Dermis microvascular lymphatic vessel endothelial cell (primary cell): ENCODE measurements at places on chromosomes 4 and X.

- no peak for DNase-seq
Observed at GRCh38 chr4:108270466-108271450, 102.0 kb upstream of the LEF1 start.

DNA sequence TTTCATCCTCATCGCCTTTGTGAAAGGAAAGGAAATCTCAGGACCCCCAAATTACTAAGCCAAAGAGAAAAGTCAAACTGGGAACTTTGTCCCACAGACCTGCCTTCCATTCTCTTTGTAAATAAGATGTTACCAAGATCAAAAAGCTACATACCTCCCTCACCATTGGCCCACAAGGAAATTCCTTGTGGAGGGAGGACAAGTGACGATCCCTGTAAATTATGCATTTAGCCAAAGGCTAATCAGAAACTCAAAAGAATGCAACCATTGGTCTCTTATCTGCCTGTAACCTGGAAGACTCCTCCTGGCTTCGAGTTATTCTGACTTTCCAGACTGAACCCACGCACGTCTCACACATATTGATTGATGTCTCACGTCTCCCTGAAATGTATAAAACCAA lies 70.3 kb downstream of the SHOX start:
- no peak for DNase-seq

GRCh38 chrX:25207803-25208475 lies 192.2 kb upstream of the ARX start:
- DNase-seq, result no peak

DNA sequence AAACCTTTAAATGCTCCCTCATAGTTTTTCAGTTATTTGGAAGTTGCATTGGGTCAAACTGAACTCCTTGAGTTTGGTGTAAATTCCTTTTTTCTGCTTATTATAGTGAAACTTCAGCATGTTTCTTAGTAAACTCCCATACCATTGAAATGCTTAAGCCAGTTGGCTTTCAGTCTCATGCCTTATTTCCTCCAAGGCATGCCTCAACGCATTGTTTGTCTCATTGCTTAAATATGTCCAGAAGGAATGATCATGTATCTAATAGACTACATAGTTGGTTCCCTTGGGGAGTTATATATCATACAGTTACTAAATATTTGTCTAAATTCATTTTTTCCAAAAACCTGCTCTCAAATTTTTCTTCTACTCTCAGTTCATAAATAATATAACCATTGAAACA lies 114.0 kb downstream of the STOX2 start:
- DNase-seq, result no peak

DNA sequence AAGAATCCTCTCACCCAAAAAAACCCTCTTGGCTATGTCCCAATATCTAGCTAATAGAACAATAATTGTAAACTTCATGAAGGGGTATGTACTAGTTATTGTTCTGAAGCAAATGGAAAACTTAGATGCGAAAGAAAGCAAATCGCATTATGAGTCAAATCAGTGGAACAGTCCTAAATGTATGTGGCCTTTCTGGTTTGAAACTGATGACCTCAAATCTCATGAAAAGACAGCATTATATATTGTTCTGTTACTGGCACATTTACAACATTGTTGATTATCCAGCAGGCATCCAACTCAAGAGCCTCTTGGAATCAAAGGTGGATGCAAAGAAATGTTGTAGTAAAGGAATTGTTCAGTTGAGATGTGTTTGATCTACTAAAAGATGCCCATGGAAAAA lies 34.7 kb downstream of the CSN3 start:
- no peak for DNase-seq

DNA sequence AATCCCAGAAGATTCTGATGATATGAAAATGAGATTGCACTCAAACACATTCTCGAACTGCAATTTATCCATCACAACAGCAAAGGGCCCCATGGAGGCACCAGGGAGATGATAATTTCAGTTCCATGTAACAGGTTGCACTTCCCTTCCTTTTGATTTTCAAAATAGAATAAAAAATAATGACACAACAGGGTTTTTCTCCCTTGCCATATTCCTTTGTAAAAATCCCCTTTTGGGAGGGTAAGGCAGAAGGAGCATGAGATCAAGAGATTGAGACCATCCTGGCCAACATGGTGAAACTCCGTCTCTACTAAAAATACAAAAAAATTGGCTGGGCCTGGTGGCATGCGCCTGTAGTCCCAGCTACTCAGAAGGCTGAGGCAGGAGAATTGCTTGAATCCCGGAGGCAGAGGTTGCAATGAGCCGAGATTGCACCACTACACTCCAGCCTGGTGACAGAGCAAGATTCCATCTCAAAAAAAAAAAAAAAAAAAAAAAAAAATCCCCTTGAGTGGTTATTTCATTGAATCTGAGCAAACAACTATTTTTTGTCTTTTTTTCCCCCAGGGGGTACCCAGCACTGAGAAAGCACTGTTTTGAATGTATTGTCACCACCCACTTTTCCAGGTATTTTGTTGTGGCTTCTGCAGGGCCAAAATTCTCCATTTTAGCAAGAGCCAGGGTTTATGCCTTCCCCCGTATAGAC lies 26.7 kb downstream of the TBC1D9 start:
- DNase-seq, result no peak

DNA sequence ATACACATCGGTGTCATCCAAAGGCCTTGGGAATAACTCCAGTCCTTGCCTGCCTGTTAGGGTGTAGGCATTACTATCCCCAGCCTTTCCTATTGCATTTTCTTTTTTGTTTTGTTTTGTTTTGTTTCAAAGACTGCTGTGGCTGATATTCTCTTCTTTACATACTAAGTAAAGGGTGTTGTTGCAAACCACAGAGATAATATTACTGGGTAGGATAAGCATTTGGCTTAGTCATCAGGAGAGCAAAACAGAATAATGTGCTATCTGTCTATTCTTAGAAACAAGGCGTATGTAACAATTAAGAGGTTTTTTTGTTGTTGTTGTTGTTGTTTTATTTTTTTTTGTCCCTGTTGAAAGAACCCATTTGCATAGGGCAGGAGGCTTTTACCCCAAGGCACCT lies 41.8 kb downstream of the UGT2B28 start:
- no peak for DNase-seq

GRCh38 chrX:70979136-70979762 lies 48.4 kb upstream of the SLC7A3 start:
- no peak for DNase-seq

DNA sequence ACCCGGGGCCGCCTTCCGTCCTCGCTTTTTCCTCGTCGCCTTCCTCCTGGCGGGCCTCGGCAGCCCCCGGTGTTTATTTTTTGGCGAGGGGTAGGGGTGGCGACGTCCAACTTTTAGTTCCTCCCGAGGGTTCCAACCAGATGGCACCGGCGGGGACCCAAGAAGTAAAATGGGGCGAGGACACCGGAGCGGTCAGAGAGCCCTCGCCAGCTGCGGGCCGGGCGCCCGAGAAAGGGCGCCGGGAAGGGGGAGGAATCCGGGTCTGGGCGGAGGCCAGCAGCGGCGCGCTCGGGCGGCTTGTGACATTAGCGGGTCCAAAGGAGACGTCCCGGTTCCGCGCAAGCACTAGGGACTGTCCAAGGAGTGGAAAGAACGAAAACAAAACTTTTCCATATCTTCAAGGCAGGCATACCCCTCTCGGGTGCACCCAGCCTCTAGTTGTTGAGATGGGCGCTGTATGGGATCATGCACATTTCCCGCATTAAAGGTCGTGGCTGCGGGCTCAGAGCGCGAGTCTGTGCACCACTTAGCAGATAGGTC lies 691 bp upstream of the USP46 start:
- no peak for DNase-seq

DNA sequence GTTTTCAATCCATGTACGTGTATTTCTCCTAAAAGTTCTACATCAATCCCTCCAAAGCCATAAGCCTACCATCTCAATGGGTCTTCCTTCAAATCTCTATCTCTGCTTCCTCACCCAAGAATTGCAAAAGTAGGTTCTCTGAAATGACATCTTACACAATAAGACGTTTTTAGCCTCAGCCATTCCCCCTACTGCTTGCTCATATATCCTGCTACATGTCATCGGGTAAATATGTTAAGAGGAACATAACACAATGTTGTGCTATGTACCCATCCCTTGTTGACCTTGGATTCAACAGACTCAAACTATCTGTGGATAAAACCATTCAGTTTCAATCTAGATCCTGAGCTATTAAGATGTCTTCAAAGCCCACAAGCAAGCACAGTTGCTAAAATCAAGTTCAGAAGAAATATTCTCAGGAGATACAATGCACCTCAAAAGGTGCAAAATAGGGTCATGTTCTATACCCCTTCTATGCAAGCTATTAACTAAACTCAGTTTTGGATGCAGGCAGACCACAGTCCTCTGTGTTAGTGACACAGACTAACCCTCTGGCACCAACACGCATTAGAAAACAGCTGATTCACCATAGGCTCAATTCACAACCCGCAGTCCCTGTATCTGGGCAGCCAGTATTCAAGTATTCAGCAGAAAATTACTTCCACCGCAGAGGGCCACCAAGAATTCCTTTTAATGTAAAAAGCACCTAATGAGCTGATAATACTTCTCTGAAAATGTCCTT lies 56.8 kb downstream of the CD99L2 start:
- DNase-seq, result no peak

- DNase-seq, result peak; percentile 29
Observed at GRCh38 chrX:23493941-23494374, 159.3 kb downstream of the PTCHD1 start.

DNA sequence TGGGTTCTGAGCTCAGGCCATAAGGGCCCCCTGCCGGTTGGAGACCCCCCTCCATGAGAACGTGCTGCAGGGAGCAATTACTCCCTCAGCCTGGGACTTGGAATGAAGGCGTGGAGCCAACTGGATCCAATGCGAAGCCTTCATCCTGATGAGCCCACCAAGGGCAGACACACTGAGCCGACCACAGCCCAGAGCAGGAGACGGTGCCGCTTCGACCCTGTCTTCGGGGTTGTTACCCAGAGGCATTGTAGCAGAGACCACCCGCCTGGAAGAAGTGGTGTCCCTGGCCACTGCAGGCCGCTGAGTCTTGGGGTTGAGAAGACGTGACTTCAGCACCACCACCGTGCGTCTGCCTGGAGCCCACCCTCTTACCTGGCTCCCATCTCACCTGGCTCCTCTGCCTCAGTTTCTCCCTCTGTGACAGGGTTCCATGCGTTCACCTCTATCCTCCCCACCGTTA lies 7.0 kb upstream of the NKX1-1 start:
- no peak for DNase-seq

GRCh38 chr4:83125738-83126141 lies 11.2 kb upstream of the PLAC8 start:
- DNase-seq, result no peak

DNA sequence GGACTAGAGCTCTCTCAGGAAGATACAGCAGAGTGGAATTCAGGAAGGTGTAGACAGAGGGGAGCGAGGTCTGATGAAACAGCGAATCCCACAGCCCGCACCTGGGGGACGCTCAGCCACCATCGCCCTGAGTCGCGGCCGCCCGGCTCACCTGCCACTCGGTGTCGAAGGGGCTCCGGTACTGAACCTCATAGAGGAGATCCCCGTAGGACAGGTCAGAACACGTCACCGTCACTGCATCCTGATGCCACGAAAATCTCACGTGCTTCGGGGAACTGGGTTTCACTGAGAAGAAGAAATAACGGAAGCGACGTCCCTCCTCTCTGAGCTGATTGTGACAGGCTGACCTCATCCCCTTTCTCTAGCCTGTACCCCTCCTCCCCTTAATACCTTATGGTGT lies 10.2 kb downstream of the CRLF2 start:
- no peak for DNase-seq

DNA sequence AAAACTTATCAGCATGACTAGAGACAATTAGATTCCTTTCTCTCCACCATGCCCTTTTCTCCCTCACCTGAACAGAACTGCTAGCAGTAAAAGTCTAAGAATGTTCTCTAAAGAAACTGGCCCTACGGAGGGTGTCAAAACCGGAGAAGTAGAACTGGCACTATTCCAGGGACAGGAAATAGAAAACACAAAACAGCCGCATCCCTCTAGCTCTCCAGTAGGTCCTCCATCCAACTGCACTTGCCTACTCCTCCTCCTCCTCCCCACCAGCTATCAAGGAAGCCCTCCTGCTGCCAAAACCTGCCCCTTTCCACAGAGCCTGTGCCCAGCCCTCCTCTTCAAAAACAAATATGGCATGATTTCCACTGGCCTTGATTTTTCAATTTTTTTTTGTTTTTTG lies 28.4 kb downstream of the FUNDC1 start:
- DNase-seq, result no peak

DNA sequence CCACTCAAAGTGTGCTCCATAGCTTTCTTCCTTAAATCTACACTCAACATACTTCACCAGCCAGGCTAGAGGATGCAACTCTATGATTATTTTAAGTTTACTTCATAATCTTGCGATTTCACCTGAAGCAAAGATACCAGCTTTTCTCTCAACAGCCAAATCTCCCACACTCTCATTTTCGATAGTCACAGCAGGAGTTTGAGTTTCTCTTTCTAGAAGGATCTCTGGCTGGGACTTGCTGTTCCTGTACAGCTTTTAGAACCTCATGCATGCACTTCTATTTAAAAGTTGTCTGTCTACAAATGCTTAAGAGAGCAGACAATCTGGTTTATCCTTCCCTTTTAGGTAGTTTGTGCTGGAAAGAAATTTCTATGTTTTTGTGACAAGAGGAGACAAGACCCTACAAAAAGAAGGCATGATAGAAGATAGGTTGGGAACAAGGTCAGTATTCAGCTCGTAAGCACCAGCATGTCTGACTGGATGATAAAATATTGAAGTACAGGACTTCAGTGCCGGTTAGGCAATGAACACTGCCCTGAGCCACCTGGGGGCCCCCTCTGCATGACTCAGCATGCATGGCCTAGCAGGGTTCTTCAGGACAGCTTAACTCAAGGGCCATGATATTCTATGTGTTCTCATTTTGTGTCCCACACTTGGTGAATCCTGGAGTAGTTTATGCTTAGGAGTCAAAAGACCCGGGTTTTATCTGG lies 65.6 kb downstream of the ATXN3L start:
- DNase-seq, result no peak

DNA sequence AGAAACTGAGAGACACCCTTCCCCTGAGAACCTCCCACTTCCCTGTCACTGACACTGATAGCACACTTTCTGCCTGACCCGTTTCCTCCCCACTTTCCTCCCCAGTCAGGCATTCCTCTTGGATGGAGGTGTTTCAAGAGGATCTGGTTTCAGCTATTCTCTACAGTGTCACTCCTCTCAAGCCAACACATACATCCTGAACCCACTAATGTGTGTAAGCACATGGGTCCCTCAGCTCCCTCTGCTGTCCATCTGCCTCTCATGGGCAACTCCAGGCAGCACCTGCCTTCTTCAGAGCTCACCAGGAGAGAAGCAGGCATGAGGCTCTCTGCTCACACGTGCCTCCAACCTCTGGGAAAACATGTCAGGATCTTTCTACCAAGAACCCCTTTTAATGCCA lies 207.6 kb downstream of the NAF1 start:
- no peak for DNase-seq

DNA sequence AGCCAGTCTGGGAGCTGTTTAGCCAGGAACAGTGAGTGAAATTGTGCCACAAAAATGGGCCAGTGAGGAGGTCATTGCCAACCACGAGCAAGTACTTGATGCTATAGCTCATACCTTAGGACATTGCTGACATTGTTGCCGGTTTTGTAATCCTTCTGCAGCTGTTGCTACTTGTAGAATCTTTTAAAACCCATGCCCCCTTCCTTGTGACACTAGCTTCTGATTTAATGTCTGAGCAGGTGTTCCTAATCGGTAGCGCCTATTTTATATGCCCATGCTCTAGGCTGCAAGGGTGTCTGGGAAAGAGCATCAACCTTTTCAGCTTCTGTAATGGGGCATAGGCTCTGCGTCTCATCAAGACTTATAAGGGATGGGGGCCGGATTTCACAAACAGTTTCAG lies 2.6 kb downstream of the POLA1 start:
- no peak for DNase-seq

- no peak for DNase-seq
Observed at GRCh38 chrX:65874765-65875164, 165.1 kb downstream of the VSIG4 start.
